ENCODE measurements at places on chromosomes 4 and X.

GRCh38 chr4:99832758-99833157 is 16.1 kb downstream of the DAPP1 start:
- H3K27ac ChIP-seq, result no peak overlapping the region
- H3K27me3 ChIP-seq, result no peaks in the 10 kb centered on the region
- DNase-seq, result no peak
- H3K4me1 ChIP-seq, result no peaks in the 10 kb centered on the region
- no peaks in the 10 kb centered on the region for H3K36me3 ChIP-seq

- H3K36me3 ChIP-seq, result no peaks in the 10 kb centered on the region
- no peak overlapping the region for H3K27ac ChIP-seq
- peaks cover 16% of the 10 kb centered on the region for H3K4me1 ChIP-seq
- DNase-seq, result peak; percentile 37
- no peaks in the 10 kb centered on the region for H3K27me3 ChIP-seq
Measured at GRCh38 chr4:140635606-140636005, 66.8 kb upstream of the UCP1 start.

DNA sequence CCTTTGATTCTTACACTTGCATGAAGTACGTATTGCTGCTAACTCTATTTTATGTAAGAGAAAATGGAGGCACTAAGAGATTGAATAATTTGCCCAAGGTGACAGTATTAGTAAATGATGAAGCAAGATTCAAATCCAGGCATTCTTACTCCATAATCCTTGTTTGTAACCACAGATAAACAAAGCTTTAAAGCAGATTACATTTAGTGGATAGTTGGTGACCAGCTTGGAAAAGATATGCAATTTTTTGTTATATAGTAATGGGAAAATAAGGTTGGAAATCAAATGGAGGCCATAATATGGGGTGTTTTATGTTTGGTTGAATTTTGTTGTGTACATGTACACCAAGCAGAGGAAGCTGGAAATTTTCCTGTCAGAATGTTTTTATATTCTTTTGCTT is 30.8 kb downstream of the MND1 start:
- no peaks in the 10 kb centered on the region for H3K27me3 ChIP-seq
- no peak overlapping the region for H3K27ac ChIP-seq
- no peaks in the 10 kb centered on the region for H3K4me1 ChIP-seq
- DNase-seq, result no peak
- no peak overlapping the region for H3K4me3 ChIP-seq

DNA sequence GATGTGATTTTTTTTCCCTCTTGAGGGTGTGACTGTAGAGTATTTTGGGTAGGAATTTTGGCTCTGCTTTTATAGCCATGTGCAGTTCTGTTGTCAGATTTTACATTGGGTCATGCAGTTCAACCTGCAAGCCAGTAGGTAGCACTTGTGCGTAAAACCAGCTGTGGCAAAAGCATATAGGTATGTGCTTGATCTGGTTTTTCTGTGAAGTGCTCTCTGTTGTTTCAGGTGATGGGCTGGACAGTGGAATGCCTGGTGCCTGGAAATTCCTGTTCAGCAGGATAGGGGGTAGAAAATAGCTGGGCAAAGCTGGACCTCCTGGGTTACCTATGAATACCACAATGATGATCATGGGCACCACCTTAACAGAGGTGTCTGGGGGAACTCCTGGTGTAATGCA is 584.2 kb upstream of the PCDH10 start:
- DNase-seq, result no peak
- H3K36me3 ChIP-seq, result peaks cover 5% of the 10 kb centered on the region
- H3K4me3 ChIP-seq, result no peak overlapping the region
- peak overlapping the region; percentile 51 for H3K27ac ChIP-seq
- 0 out of 2 replicates have a peak, but pooled peaks cover 3% of the 10 kb centered on the region for H3K4me1 ChIP-seq
